Right lobe of liver (tissue), 6 donors: ENCODE measurements at places on chromosomes 5 and 9.

GRCh38 chr5:16975950-16976624 is 40.0 kb upstream of the MYO10 start:
- no peak for DNase-seq

- no peak for DNase-seq
Measured at GRCh38 chr5:132027027-132027426, 15.6 kb upstream of the ACSL6 start.

GRCh38 chr9:114300153-114300845 is 22.6 kb upstream of the ORM1 start:
- DNase-seq = peak; percentile 35

- DNase-seq = no peak
Measured at GRCh38 chr5:121987685-121988073, 25.9 kb downstream of the SRFBP1 start.

DNA sequence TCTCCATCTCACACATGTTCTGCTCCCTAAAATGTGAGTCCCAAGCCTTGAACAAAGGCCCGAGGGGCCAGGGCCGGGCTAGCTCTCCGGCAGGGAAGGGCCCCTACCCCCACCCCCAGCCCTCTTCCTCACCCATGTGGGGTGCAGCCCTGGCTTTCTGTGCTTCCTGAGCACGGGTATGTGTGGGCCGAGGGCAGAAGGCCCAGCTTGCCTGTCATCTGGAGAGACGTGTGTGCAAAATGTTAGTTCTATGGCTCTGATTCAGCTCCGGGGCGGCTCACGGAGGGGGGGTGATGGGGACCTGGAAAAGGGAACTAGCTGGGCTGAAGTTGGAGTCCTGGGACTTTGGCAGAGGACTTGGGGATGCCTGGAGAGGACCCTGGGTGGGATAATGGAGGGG is 90.3 kb upstream of the ARAP3 start:
- no peak for DNase-seq

DNA sequence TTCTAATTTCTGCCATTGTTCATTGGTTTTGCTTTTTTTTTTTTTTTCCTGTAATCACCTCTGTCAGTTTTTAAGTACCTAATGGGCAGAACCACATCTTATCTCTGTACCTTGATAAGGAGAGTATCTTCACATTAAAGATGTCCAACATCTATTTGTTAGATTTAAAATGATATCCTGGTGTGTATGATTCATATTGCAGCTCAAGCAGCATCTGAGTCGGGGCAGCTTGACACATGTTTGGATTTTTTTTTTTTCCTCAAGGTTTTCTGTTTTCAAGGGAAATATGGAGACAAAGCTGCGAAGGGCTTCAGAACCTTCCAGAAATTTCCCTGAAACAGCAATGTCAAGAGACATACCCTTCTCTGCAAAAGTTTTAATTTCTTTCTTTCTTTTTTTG is 164.7 kb downstream of the DOCK2 start:
- DNase-seq = no peak

DNA sequence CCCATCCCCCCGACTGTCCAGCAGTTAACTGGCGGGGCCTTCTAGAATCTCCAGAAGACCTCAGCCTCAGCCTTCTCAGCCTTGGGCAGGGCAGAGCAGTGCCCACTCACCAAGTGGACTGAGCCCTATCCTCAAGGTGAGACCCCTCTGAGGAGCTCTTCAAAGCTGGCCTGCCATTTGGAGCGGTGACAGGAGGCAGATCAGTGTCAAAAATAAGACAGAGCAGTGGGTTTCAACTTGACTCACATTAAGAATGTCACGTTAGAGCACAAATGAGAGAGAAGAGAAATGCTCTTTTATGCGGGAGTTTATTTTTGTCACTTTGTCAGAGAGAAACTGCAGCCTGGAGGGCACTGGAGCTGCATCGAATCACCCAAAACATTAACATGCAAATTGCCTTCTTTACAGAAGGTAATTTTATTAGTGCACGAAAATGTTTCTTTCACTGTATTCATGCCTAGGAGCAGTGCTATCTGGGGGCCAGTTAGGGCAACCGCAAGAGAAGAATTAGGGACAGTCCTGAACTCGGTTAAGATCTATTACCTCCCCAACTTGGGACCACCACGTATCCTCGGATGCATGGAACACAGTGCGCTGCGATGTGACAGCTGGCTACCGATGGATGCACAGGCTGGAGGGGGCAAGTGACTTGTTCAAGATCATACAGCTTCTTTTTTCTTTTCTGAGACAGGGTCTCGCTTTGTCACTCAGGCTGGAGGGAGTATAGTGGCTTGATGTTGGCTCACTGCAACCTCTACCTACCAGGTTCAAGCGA is 188.5 kb downstream of the DAB2IP start:
- peak; percentile 23 for DNase-seq

DNA sequence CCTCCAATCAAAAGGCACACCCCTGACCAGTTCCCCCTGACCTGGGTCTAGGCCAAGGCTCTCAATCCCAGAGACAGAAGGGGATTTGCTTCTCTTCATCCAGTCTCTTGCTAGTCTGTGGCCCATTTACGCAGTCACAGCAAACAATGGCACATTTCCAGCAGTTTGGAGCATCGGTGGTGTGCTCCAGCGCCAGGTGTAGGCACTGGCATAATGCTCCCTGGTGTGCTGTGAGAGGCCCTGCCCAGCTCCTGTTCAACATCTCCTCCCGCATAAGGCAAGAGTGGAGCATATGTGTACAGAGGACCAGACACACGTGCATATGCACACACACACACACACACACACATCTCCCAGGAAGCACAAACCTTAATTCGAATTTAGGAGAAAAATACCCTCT is 79.5 kb upstream of the ERCC6L2 start:
- no peak for DNase-seq

DNA sequence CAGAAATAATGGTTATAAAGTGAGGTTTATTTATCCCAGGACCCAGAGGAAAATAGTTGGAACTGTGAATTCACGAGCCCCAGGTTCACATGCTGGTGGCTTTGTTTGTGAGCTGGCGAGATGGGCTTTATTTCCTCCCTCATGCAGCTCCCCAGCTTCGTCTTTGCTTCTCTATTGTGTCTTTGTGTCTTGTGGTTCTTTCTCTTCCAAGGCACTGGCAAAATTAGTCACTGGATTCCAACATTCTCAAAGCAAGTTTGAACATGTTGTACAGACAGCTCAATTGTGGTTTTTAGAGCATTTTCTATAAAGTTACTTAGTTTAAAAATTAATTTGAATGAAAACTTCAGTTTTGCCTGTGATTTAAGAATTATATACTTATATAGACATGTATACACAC is 7.2 kb downstream of the NDUFS6 start:
- no peak for DNase-seq

GRCh38 chr5:83285661-83286398 is 185.7 kb upstream of the VCAN start:
- DNase-seq = no peak
